ENCODE measurements at places on chromosomes 1 and 21. TPM values are rescaled to one million over a fixed set of nuclear protein-coding genes. Genes with fewer than 3 reads are reported as not detected.

FMN2 gene
- 10.1 TPM for polyA plus RNA-seq

TRAPPC10 gene
- 17.0 TPM for polyA plus RNA-seq

CYP4B1 gene
- polyA plus RNA-seq = 0.38 TPM

RNU11 gene
- polyA plus RNA-seq = not detected

TTC3 gene
- polyA plus RNA-seq = 76.8 TPM

NTRK1 gene
- not detected for polyA plus RNA-seq

PROK1 gene
- 428 TPM for polyA plus RNA-seq

PHC2 gene
- 85.5 TPM for polyA plus RNA-seq

RHEX gene
- polyA plus RNA-seq = 2.3 TPM

HNRNPCL4 gene
- not detected for polyA plus RNA-seq

TRPM2 gene
- polyA plus RNA-seq = 1.6 TPM

TAL1 gene
- 4.1 TPM for polyA plus RNA-seq

HTR1D gene
- 0.05 TPM for polyA plus RNA-seq

MXRA8 gene
- polyA plus RNA-seq = 193 TPM

CFHR4 gene
- not detected for polyA plus RNA-seq

MNDA gene
- 8.7 TPM for polyA plus RNA-seq

NTNG1 gene
- polyA plus RNA-seq = 0.53 TPM

PLPPR5 gene
- polyA plus RNA-seq = not detected

FMO4 gene
- 3.2 TPM for polyA plus RNA-seq

GJA8 gene
- polyA plus RNA-seq = not detected

DIO1 gene
- polyA plus RNA-seq = not detected
